ENCODE measurements at places on chromosomes 11 and 22. TPM values are rescaled to one million over a fixed set of nuclear protein-coding genes. Genes with fewer than 3 reads are reported as not detected.

Gene GLB1L2
- total RNA-seq: 0.76 TPM

DNA sequence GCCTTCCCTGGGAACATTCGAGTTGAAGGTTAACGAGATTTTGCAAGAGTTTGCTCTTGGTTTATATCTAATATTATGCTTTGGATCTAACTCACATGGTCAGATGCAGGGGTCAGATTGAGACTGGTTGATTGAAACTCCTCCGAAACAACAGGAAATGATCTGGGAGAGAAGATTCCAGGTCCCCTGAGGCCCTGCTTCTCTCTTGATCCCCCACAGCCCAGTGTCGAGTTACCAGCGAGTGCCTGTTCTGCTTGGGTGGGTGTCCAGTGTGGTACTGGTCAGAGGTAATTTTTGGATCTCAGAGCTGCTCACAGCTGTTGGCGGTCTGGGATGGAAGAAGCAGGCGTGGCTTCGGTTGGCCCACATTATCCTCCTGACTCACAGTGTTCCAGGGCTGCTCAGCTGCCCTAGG, 9.2 kb downstream of the FBLN1 start:
- no peaks in the 10 kb centered on the region for H3K36me3 ChIP-seq
- peak overlapping the region; percentile 77 for H3K27ac ChIP-seq
- H3K4me3 ChIP-seq: no peak overlapping the region
- peak; percentile 78 for DNase-seq
- H3K4me1 ChIP-seq: peaks cover 15% of the 10 kb centered on the region

GRCh38 chr11:35412285-35412684, 7.1 kb downstream of the SLC1A2 start:
- H3K4me1 ChIP-seq: no peaks in the 10 kb centered on the region
- H3K27me3 ChIP-seq: peaks cover 22% of the 10 kb centered on the region
- H3K4me3 ChIP-seq: no peak overlapping the region

GRCh38 chr11:12200991-12201985, 90.9 kb downstream of the MICAL2 start:
- H3K27ac ChIP-seq: peak overlapping the region; percentile 53
- no peaks in the 10 kb centered on the region for H3K27me3 ChIP-seq
- H3K4me1 ChIP-seq: peaks cover 7% of the 10 kb centered on the region
- DNase-seq: no peak

- no peak overlapping the region for H3K4me3 ChIP-seq
- no peaks in the 10 kb centered on the region for H3K4me1 ChIP-seq
- H3K27ac ChIP-seq: no peak overlapping the region
- H3K27me3 ChIP-seq: no peaks in the 10 kb centered on the region
- DNase-seq: no peak
- no peaks in the 10 kb centered on the region for H3K36me3 ChIP-seq
These were observed 25.3 kb upstream of the LMO1 start for GRCh38 chr11:8288824-8289491.

- no peaks in the 10 kb centered on the region for H3K27me3 ChIP-seq
- peak; percentile 31 for DNase-seq
- H3K36me3 ChIP-seq: no peaks in the 10 kb centered on the region
- H3K4me3 ChIP-seq: no peak overlapping the region
These were observed 28.9 kb downstream of the AP1B1 start for GRCh38 chr22:29359469-29359868.

Gene BLID
- total RNA-seq: not detected

DNA sequence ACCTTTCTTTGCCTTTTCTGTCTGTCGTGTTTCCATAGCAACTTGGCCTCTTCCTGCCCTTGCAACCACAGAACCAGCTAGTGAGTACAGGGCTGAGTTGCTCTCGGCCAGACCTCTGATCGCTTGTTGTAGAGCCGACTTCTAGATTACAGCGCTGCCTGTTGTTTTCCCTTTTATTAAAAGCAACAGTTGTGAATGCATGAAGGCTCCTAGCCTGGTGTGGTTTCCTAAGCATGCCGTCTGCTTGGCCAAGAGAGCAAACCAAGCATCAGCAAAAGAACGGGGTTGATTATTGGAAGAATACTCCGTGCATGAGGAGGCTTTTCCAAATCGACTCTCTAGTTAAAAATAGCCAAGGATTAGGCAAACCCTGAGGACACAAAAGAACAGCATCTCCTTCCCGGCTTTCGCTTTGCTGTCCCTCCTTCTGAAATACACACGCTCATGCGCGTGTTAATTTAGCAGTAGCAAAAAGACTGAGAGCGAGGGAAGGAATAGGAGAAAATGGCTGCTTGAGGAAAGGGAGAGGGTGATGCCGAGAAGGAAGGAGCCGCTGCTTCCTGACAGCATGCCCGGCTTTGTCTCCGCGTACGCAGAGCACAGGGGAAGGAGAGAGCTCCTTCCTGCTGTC, 71.5 kb upstream of the TTC12 start:
- H3K4me3 ChIP-seq: peak overlapping the region; percentile 43
- no peak for DNase-seq
- H3K36me3 ChIP-seq: no peaks in the 10 kb centered on the region
- no peaks in the 10 kb centered on the region for H3K27me3 ChIP-seq
- H3K4me1 ChIP-seq: peaks cover 5% of the 10 kb centered on the region

Gene TTC36
- total RNA-seq: 3.8 TPM

GRCh38 chr22:44782363-44782963, 30.1 kb downstream of the ARHGAP8 start:
- no peaks in the 10 kb centered on the region for H3K36me3 ChIP-seq
- no peak overlapping the region for H3K27ac ChIP-seq
- H3K4me3 ChIP-seq: no peak overlapping the region
- H3K27me3 ChIP-seq: no peaks in the 10 kb centered on the region

DNA sequence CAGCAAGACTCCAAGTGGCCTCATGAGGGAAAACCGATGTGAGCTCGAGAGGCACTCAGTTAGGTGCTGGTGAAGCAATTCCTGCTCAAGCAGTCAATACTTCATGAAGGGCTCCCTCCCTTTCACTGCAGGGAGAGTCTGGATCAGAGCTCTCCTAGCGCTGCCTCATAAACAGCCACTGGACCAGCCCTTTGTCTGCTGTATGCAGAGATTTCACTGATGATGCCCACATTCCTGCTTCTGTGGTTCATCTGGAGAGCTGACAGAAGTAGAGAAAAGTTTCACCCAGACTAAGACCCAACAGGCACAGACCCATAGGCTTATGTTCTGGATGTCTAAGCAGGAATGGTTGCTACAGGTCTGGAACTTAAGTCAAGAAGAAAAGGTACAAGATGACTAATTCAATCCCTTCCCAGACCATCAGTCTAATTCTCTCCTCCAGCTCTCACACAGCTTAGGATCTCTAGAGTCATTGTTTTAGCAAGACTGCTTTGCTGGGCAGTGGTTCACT, 4.0 kb downstream of the UCP2 start:
- H3K27me3 ChIP-seq: no peaks in the 10 kb centered on the region
- H3K36me3 ChIP-seq: peaks cover 58% of the 10 kb centered on the region
- DNase-seq: no peak
- H3K4me3 ChIP-seq: no peak overlapping the region
- peaks cover 23% of the 10 kb centered on the region for H3K4me1 ChIP-seq
- no peak overlapping the region for H3K27ac ChIP-seq

GRCh38 chr11:66922551-66922950, 35.6 kb downstream of the PC start:
- H3K36me3 ChIP-seq: no peaks in the 10 kb centered on the region
- H3K27me3 ChIP-seq: no peaks in the 10 kb centered on the region
- no peak for DNase-seq
- no peak overlapping the region for H3K27ac ChIP-seq
- H3K4me3 ChIP-seq: no peak overlapping the region

- DNase-seq: no peak
- no peak overlapping the region for H3K4me3 ChIP-seq
- no peaks in the 10 kb centered on the region for H3K27me3 ChIP-seq
These were observed 9.6 kb downstream of the SEC14L2 start for GRCh38 chr22:30406400-30406799.

GRCh38 chr11:85628771-85629341, 463 bp downstream of the TMEM126B start:
- H3K27me3 ChIP-seq: no peaks in the 10 kb centered on the region
- no peak for DNase-seq
- H3K4me1 ChIP-seq: peaks cover 33% of the 10 kb centered on the region
- H3K27ac ChIP-seq: peak overlapping the region; percentile 98
- H3K4me3 ChIP-seq: peak overlapping the region; percentile 62
- H3K36me3 ChIP-seq: no peaks in the 10 kb centered on the region

Gene OR2D2
- not detected for total RNA-seq

GRCh38 chr11:67421430-67422031, 6.1 kb downstream of the CARNS1 start:
- H3K4me1 ChIP-seq: peaks cover 43% of the 10 kb centered on the region
- peak overlapping the region; percentile 78 for H3K27ac ChIP-seq
- DNase-seq: no peak
- no peak overlapping the region for H3K4me3 ChIP-seq

GRCh38 chr11:125105926-125106325, 5.5 kb downstream of the TMEM218 start:
- no peak for DNase-seq
- H3K27ac ChIP-seq: no peak overlapping the region
- H3K4me3 ChIP-seq: no peak overlapping the region
- no peaks in the 10 kb centered on the region for H3K27me3 ChIP-seq

Gene TENM4
- 0.82 TPM for total RNA-seq

Gene OR9I1
- not detected for total RNA-seq

- no peaks in the 10 kb centered on the region for H3K36me3 ChIP-seq
- H3K4me1 ChIP-seq: no peaks in the 10 kb centered on the region
- H3K4me3 ChIP-seq: no peak overlapping the region
- no peak overlapping the region for H3K27ac ChIP-seq
- no peak for DNase-seq
These were observed 22.2 kb downstream of the IL10RA start for GRCh38 chr11:118008271-118008911.

- H3K4me1 ChIP-seq: no peaks in the 10 kb centered on the region
- no peaks in the 10 kb centered on the region for H3K36me3 ChIP-seq
- H3K27me3 ChIP-seq: no peaks in the 10 kb centered on the region
- no peak for DNase-seq
These were observed 500.6 kb downstream of the NTM start for GRCh38 chr11:131871006-131871405.

GRCh38 chr11:133563505-133564025, 31.3 kb upstream of the OPCML start:
- no peaks in the 10 kb centered on the region for H3K36me3 ChIP-seq
- no peak overlapping the region for H3K4me3 ChIP-seq
- no peak overlapping the region for H3K27ac ChIP-seq

Gene ST14
- 1.5 TPM for total RNA-seq

- H3K27ac ChIP-seq: no peak overlapping the region
- no peaks in the 10 kb centered on the region for H3K36me3 ChIP-seq
- peaks cover 27% of the 10 kb centered on the region for H3K4me1 ChIP-seq
- DNase-seq: no peak
- H3K27me3 ChIP-seq: no peaks in the 10 kb centered on the region
- no peak overlapping the region for H3K4me3 ChIP-seq
These were observed 61.3 kb downstream of the MICAL3 start for GRCh38 chr22:17963015-17963414.

Gene UPK2
- not detected for total RNA-seq

- no peaks in the 10 kb centered on the region for H3K27me3 ChIP-seq
- no peak overlapping the region for H3K27ac ChIP-seq
These were observed 12.0 kb upstream of the FOLR1 start for GRCh38 chr11:72179804-72180396.

DNA sequence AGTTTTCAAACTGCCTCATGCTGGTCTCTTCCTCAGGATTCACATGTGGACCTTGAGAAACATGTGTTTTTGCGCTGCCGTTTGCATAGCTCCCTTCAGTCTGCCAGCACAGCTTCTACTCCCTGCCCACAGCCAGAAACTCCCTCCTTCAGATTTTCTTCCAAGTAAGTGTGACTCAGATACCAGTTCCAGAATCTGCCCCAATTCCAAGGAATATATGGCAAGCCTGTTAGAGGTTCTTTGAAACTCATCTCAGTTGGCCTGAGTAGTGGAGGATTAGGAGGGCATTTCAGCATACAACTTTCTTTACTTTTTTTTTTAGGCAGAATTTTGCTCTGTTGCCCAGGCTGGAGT, 67.1 kb downstream of the SNX19 start:
- no peaks in the 10 kb centered on the region for H3K4me1 ChIP-seq
- no peak for DNase-seq
- no peak overlapping the region for H3K27ac ChIP-seq
- H3K36me3 ChIP-seq: no peaks in the 10 kb centered on the region

Gene SLC2A11
- total RNA-seq: 19.0 TPM

GRCh38 chr22:19330865-19331418, 39.4 kb upstream of the CLTCL1 start:
- H3K4me1 ChIP-seq: peaks cover 8% of the 10 kb centered on the region
- no peak for DNase-seq
- H3K27me3 ChIP-seq: no peaks in the 10 kb centered on the region
- no peaks in the 10 kb centered on the region for H3K36me3 ChIP-seq

DNA sequence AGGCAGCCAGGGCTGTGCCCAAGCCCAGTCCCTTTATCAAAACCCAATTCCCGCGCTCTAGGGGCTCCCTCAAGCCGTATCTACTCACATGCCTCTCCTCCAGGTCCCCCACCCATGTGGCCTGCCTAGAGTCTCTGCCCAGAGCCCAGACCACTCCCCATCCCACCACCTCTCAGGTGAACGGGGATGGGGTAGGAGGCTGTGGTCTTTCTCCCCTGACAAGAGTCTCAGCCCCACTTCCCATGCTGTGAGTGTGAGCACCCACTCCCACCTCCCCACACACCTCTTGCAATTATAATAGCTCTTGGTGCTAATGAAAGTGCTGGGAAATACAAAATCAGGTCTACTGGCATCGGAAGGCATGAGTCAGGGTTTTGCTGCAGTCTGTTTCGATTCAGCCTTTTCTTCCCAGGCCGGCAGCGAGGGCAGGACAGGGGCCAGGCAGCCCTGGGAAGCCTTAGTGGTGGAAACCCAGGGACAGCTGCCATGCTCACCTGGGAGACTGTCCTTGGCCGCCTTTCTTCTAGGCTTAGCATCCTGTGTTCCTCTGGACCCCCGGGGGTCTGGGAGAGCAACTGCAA, 16.7 kb upstream of the TMPRSS4 start:
- H3K27ac ChIP-seq: peak overlapping the region; percentile 33
- DNase-seq: no peak
- H3K4me1 ChIP-seq: peaks cover 8% of the 10 kb centered on the region
- no peaks in the 10 kb centered on the region for H3K27me3 ChIP-seq
- no peak overlapping the region for H3K4me3 ChIP-seq

- no peak for DNase-seq
- H3K27ac ChIP-seq: peak overlapping the region; percentile 94
- peak overlapping the region; percentile 91 for H3K4me3 ChIP-seq
- H3K4me1 ChIP-seq: peaks cover 23% of the 10 kb centered on the region
These were observed 672 bp downstream of the TMEM135 start for GRCh38 chr11:87038235-87038977.

Gene MPST
- total RNA-seq: 148 TPM

DNA sequence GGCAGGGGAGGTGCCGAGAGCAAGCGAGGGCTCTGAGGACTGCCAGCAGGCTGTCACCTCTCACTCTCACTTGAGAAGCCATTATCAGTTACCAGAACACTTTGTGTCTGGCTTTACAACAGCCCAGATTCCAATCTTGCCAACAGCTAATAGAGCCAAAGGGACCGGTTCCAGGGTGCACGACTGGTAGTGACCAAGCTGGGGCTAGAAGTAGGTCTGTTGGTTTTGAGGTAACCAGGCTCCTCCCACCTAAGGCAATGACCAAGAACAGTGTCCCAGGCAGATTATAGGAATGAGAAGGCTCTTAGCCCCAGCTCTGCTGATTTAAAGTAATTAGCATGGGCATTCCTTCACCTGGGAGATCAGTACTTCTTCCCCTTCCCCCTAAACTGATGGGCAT, 7.2 kb upstream of the IL10RA start:
- no peak overlapping the region for H3K4me3 ChIP-seq
- no peaks in the 10 kb centered on the region for H3K36me3 ChIP-seq
- DNase-seq: no peak
- H3K27me3 ChIP-seq: peaks cover 3% of the 10 kb centered on the region
- H3K27ac ChIP-seq: no peak overlapping the region

Gene UPK3A
- total RNA-seq: 6.4 TPM

Gene CNTF
- 8.5 TPM for total RNA-seq
